ENCODE measurements at places on chromosomes 5 and 9.

GRCh38 chr5:175393897-175394296 lies 50.1 kb downstream of the DRD1 start:
- DNase-seq = no peak

DNA sequence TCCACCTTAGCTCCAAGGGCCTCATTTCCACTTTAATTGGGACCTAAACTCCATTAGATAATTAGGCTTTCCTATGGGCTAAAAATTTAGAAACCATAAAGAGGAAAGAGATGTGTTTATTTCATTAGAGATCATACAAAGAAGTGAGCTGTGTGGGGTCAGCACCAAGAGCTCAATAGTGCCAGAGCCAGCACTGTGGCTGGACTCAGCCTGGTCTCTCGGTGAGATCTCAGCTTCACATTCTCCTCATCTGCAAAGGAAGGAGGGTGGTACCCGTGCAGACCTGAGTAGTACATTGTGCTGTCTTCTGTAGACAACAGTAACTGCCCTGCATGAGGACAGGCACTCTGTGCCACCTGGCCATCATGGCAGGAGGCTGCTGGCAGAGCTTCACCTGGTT lies 136.1 kb upstream of the EPB41L4A start:
- DNase-seq = no peak

GRCh38 chr5:95605786-95606185 lies 14.1 kb upstream of the GPR150 start:
- DNase-seq = no peak

DNA sequence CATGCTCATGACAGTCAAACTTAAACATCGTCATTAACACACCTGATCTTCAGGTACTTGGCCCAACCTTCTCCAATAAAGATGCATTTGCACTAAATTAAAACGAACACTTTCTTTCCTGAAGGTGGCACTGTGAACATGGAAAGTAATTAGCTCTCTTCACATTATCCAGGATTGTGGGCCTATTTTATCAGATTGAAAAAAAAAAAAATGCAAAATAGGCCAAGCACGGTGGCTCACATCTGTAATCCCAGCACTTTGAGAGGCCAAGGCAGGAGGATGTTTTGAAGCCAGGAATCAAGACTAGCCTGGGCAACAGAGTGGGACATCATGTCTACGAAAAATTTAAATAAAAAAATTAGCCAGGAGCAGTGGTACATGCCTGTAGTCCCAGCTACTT lies 14.4 kb upstream of the CDC20B start:
- no peak for DNase-seq

- no peak for DNase-seq
Measured at GRCh38 chr5:148697180-148697808, 43.0 kb upstream of the HTR4 start.

DNA sequence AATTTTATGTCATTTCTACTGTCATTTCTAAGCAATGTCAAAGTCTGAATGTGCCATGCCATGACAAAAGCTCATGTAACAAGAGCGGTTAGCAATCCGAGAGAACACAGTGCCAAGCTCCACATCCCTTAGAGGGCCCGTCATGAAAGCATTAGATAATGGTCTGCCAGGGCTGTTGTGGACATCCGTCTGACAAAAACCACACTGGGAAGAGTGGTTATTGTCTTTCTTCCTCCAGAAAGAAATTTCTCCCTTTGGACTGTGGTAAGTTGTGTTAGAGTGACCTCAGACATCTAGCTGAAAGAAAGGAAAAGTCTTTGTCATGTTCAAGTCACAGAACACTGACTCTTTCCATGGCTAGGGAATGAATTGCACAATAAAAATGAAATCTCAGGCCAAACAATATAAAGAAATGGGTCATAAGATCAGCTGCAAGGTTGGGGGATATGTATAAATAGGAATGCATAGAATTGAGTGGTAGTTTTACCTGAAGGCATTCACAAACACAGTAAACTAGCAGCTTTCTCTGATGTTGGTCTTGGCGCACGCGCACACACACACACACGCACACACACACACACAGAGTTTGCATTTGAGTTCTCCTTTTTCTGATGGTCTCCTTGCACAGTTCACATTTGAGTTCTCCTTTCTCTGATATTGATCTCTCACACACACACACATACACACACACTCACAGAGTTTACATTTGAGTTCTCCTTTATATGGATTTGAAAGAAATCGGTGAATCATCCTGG lies 5.3 kb downstream of the SLC1A3 start:
- no peak for DNase-seq

- DNase-seq = no peak
Measured at GRCh38 chr5:134263801-134264200, 37.9 kb upstream of the PPP2CA start.

DNA sequence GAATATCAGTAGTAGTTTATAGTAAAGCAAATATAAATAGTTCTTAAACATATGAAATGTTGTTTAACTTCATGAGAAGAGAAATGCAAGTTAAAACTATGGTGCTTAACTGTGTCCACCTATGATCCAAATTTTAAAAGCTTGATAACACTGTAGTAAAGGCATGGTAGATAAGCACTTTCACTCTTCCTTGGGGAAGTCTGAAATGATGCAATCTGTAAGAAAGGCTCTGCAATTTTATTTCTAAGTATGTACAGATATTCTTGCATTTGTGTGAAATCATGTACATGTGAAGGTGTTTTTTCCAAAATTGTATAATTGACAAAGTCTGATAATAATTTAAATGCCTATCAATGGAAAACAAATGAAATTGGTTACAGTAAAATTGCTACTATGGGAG lies 66.9 kb downstream of the SYK start:
- no peak for DNase-seq

DNA sequence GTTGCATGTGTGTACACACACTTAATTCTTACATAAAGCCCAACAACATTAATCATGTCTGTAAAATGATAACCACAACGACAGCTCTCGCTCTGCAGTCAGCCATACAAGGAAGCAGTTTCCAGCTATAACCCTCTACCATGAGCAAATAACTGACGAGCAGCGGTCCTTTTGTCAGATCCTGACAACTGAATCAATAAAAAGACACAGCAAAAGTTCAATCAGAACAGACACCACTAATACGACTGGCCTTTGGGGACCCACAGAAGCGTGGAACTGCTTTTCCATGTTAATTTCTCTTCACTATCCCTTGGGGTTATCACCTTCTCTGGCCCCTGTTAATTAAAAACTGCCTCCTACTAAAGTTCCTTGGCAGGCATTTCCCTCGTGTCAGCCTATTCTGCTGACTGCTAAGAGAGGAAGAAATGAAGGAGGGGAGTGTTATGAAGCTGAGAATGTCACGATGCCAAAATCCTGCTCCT lies 722.8 kb upstream of the GRAMD2B start:
- no peak for DNase-seq

GRCh38 chr5:142626099-142626498 lies 59.8 kb downstream of the FGF1 start:
- DNase-seq = no peak

GRCh38 chr9:134219646-134220060 lies 55.3 kb upstream of the RNU6ATAC start:
- no peak for DNase-seq

GRCh38 chr5:1214936-1215220 lies 10.3 kb upstream of the SLC6A18 start:
- DNase-seq = no peak

- no peak for DNase-seq
Measured at GRCh38 chr5:16994565-16994964, 58.5 kb upstream of the MYO10 start.

DNA sequence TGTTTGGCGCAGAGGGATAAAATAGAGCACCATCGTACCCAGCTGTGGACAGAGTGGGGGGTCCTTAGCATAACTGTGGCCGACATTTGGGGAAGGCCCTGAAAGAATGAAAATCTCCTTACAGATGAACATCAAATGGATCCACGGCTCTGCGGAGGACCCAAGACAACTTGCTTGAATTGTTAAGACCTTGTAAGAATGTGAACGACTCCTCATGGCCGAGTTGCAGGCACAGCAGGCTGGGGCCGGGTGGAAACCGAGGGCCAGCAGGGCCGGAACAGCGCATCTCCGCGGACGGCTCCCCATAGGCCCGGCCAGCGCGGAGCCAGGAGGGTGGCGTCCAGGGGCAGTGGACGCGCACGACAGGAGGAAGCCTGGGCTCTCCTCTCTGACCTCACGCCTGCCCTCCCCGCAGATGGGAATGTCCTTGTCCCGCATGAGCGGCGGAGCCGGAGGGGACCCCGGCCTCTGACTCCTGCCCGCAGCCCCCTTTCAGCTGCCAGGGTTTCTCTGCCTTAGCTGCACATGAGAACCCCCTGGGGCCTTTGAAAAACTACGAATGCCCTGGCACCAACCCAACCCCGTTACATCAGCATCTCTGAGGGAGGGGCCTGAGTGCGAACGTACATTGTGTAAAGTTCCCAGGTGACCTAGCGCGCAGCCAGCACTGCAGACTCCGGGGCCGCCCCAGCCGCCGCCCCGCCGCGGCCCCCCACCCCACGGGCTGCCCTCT lies 36.2 kb upstream of the PTCH1 start:
- DNase-seq = no peak
